ENCODE measurements at places on chromosomes 16 and 17.

GRCh38 chr16:81588326-81589081, 143.9 kb downstream of the CMIP start:
- DNase-seq = no peak

DNA sequence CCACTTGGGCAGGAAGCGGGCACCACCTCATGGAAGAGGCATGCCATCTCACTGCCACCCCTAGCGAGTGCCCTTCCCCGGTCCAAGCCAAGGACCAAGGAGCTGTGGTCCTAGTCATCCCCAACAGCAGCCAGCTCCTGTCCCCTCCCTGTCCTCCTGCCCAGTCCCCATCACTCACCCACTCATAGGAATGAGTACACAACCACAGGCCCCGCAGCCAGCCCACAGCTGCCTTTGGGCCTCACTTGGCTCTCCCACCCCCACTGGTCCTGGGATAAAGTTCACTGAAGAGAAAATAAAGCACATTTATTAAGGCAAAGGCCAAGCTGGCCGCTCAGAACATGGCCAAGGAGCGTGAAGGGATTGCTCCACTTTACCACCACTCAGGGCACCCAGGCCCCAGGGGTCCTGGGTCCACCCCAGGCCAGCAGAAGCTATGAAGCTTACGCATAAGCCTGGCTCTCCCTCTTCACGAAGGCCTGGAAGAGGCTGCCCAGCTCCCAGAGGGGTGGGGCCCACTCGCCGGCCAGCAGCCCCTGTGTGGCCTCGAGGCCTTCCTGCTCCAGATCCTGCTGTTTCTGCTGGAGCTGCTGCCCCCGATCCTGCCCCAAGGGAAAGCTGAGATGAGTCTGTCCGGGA, 3.6 kb downstream of the SCRN2 start:
- DNase-seq = no peak

DNA sequence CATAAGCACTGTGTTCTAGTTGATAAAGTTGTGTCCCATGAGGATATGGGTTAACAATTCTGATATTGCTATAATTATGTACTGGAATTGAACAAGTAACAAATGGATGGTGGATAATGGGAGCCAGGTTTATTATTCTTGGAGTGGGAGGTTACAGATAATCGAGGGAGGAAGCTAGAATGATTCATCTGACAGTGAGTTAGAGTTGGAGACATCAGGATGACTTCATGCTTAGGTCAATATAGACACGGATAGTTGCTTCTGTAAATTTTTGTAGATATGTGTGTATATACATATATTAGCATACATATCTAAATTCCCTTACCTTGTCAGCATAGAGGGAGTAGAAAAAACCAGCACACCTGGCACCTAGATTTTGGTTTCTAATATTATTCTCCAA, 293.4 kb downstream of the SHISA9 start:
- DNase-seq = no peak

DNA sequence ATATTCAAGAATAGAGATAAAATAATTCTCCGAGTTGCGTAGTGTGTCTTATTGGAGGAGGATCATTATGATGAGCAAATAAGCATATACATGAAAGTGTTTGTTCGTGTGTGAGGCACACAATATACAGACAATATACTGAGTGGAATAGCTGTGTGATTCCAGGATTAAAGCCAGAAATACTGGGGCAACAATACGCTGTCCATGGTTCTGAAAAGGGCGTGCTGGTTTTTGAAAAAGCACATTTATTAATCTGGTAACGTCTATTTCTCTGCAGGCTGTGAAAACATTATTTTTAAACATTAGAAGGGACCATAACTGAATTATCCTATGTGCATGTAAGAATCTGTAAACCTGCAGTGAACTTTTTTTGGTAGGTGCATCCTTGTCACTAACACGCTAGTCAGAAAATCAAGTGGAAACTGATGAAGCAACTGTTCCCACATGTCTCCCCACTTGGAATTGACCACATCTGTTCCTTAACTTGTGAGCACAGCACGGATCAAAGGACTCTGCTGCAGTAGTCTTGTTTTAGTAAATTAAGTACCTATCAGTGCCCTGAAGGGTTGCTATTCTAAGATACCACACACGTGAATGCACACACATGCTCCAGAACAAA, 346.0 kb downstream of the GRIN2A start:
- no peak for DNase-seq

- peak; percentile 77 for DNase-seq
Observed at GRCh38 chr17:31008374-31009041, 37.7 kb downstream of the RNF135 start.
